ENCODE measurements at places on chromosomes 6 and 20. TPM values are rescaled to one million over a fixed set of nuclear protein-coding genes. Genes with fewer than 3 reads are reported as not detected.

DNA sequence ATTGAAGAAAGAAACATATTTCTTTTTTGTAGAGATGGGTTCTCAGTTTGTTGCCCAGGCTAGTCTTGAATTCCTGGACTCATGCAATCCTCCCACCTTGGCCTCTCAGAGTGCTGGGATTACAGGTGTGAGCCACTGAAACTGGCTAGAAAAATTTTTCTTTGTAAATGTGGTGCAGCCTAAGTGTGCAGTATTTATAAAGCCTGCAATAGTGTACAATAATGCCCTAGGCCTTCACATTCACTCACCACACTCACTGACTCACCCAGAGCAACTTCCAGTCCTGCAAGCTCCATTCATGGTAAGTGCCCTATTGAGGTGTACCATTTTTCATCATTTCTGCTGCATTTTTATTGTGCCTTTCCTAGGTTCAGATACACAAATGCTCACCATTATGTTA lies 31.4 kb downstream of the NHSL1 start:
- peaks cover 25% of the 10 kb centered on the region for H3K36me3 ChIP-seq
- H3K27me3 ChIP-seq, result no peaks in the 10 kb centered on the region
- peaks cover 6% of the 10 kb centered on the region for H3K4me1 ChIP-seq
- no peak for DNase-seq

GRCh38 chr20:25278636-25279361 lies 30.9 kb downstream of the PYGB start:
- H3K27ac ChIP-seq, result no peak overlapping the region
- no peaks in the 10 kb centered on the region for H3K4me1 ChIP-seq
- no peaks in the 10 kb centered on the region for H3K27me3 ChIP-seq
- peaks cover 3% of the 10 kb centered on the region for H3K36me3 ChIP-seq
- no peak for DNase-seq

GGTLC1 gene
- not detected for total RNA-seq

ETV7 gene
- 1.7 TPM for total RNA-seq

FOXS1 gene
- not detected for total RNA-seq

FLRT3 gene
- 75.7 TPM for total RNA-seq
